Putamen (tissue), 1 donor: ENCODE measurements at places on chromosomes 11 and 22.

DNA sequence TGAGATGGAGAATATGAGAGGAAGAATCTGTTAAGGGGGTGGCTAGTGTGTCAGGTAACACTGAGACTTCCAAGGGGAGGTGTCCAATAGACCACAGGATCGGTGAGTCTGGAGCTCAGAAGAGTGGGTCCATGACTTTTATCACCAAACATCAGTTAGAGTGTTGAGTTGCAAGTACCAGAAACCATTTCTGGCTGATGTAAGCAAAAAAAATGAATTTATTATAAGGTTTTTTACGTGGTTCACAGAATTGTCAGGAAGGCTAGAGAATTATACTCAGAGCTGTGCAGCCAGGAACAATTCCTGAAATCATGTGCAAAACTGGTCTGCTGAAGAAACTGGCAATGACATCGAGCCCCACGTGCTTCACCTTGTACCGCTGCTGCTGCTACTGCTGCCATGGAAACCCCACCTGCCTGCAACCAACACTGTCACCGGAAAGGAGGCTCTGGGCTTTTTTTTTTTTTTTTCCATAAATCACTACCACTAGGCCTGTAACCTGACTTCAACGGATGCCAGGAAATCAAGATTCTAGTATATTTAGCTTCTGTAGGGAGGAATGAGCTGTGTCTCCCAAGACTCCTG is 16.6 kb upstream of the STK33 start:
- peak; percentile 71 for DNase-seq

GRCh38 chr22:37808294-37808657 is 542 bp downstream of the GCAT start:
- no peak for DNase-seq

DNA sequence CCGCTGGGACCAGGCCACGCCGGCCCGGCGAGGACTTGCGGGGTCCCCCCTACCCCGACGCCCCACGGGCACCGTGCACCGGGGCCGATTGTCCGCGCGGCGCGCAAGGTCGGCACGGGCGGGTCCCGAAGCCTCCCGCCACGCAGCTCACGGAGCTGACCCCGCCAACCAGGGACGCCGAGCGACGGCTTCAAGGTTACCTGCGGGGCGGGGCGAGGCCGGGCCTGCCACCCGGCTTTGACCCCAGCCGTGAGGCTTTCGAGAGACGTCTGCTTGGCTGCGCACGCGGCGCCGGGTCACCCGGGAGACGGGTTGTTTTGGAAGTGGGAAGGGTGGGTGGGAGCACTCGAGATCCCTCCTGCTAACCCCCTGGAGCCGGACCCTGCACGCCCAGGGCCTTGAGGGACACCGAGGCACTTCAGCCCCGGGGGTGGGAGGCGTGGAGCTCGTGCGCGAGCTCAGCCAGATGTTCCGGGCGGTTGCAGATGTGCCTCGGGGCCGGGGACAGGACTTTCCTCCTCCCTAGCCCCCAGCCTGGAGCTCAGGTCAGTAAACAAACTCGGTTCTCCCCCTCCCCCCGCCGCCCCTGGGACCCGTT is 3.2 kb upstream of the WNT11 start:
- no peak for DNase-seq

- no peak for DNase-seq
Observed at GRCh38 chr11:102229510-102230123, 87.7 kb upstream of the BIRC3 start.

DNA sequence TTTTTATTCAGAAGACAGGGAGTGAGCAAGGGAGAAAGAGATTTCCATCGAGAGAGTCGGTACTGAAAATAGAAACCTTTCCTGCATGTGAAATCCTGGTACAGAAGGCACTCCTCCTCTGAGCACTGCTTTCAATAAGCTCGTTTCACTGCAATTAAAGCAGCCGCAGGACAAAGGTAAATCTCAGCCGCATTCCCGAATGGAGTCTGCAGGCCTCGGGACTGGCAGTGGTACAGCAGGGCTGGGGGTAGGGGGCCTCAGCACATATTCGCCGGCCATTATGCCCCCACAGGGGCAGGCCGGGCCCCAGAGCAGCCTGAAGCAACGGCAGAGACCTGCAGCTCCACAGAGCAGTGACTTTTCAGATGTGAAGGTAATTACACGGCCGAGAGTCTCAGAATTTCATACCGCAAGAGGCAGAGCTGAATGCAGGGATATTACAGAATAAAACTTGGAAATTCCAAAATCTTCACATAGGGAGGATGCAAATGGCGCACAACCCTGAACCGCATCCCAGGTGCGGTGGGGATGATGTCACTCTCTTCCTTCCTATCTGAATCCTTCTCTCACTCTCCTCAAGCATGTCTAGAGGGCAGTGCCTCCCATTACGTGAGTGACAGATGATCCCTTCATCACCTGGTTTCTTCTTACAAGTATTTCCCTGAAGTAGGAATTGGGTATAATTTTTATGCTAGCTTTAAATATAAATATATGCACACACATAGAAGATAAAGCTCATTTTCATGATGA is 622.1 kb downstream of the OPCML start:
- peak; percentile 18 for DNase-seq

DNA sequence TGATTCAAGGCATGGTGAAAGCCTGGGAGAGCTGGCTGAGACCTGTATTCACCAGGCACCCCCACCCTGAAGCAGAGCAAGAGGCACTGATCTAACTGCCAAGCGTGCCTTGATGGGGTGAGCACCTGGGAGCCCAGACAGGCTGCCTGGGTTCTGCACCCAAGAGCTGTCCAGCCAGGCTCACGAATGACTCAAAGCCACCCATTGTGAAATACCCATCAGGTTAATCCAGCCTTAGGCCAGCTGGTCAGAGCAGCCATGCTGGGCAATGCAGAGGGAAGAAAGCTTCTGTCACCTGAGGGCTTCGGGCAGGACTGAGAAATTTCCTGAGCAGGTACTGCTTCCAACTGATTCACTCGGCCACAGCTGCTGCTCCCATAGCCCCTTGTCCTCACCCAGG is 22.1 kb downstream of the THOC5 start:
- no peak for DNase-seq

- no peak for DNase-seq
Observed at GRCh38 chr11:1072116-1072820, 2.4 kb upstream of the MUC2 start.

DNA sequence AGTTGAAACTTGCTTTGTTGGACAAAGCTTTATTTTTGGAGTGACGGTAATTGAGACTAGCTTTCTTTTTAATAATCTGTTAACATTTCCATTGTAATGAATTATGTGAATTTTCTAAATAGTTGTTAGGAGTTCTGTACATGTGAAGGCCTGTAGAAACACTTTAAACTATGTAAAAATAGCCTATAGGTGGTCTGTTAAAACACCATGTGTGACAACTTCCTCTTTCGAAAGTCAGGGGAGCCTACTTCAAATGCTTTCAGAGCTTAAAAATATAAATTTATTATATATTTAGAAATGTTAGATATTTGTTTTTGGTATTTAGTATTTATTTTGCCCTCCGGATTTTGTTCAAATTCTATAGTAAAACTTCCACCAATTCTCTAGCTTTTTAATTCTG is 28.7 kb downstream of the DDIAS start:
- DNase-seq: no peak

DNA sequence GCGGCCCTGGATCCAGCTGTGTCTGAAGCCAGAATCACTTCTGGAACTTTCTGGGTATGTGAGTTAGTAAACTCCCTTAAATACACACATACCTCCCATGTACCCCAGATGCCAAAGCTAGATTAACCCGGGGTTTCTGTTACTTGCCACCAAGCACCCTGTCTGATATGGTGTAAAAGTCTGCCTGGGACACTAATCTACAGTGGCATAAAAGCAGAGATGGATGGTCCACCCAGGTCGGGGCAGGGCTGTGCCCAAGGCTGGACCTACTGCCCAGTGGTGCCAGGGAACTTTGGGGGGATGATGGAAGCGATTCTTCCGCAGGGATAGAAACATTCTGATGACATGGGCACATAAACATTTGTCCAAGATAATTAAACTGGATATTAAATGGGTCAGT is 12.7 kb downstream of the MRGPRF start:
- no peak for DNase-seq

DNA sequence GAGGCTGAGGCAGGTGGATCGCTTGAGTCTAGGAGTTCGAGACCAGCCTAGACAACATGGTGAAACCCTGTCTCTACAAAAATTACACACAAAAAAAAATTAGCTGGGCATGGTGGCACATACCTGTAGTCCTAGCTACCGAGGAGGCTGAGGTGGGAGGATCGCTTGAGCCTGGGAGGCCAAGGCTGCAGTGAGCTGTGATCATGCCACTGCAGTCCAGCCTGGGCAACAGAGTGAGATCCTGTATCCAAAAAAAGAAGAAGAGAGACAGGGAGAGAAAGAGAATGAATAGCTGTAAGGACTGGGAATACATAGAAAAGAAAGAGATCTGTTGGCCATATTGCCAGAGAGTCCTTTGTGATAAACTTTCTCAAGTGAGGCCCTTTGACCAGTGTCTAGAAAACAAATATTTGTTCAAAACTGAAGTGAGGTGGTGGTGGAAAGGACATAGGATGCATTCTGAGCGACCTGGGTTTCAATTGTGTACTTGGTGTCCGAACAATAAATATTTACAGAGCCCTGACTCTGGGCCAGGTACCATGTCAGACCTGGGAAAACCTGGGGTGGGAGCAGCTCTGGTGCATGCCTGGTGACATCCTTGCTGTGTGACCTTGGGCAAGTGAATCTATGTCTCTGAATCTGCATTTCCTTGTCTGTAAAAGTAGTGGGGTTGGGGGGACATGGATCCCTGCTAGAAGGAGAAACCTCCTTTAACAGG is 89.6 kb upstream of the CRYBB3 start:
- DNase-seq: no peak

DNA sequence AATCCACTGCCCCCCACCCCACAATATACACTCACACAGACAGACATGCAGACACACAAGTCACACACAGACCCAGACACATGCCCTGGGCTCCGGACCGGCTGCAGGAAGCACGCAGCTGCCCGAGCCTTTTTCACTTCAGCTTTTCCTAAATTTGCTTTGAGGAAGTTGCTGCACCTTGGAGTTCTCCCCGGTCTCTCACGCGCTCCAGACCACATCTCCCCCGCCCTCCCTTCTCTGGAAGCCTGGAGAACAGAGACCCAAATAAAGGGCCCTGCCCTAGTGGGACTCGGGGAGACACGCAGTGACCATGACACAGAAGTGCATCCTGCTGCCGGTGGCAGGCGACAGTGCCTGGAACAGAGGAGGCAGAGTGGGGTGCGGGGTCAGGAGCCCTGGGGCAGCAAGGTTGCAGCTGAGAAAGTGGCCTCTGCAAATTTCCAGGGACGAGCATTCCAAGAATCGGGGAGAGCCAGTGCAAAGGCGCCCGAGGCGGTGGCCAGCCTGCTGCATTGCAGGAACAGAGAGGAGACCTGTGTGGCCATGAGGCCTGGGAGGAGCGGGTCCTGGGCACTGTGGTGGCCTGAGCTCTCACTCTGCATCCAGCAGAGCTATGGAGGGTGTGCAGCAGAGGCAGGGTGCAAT is 19.1 kb downstream of the RPL3 start:
- DNase-seq: peak; percentile 57

DNA sequence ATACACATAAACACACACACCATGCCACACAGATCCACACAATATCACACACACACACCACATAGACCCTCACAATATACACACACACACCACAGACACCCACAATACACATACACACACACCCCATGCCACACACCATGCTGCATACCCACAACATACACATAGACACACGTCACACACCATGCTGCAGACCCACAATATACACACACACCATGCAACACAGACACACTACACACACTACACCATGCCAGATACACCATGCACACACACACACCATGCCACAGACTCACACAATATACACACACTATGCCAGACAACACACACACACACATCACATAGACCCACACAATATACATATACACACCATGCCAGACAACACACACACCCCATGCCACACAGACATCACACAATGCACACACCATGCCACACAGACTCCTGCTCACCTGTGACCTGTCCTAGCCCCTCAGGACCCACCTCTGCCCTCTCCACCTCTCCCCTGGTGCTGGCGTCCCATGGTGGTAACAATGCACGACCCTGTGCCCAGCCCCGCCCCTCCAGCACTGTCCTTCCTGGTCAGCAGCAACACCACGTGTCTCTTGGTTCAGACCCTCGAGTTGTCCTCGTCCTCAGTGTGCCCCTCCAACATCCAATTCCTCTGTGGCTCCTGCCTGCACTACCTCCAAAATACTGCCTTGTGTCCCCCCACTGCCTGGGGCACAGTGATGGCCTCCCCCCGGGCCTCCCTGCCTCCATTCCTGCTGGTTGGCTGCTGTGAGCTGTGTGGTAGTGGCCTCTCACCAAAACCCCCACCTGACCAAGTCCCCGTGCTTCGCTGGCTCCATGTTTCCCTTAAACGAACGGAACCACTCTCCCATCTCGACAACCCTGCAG is 23.7 kb upstream of the RFPL3 start:
- no peak for DNase-seq

GRCh38 chr22:36885474-36885873 is 24.7 kb downstream of the NCF4 start:
- DNase-seq: no peak

- peak; percentile 35 for DNase-seq
Observed at GRCh38 chr11:125228993-125229392, 64.4 kb downstream of the PKNOX2 start.

DNA sequence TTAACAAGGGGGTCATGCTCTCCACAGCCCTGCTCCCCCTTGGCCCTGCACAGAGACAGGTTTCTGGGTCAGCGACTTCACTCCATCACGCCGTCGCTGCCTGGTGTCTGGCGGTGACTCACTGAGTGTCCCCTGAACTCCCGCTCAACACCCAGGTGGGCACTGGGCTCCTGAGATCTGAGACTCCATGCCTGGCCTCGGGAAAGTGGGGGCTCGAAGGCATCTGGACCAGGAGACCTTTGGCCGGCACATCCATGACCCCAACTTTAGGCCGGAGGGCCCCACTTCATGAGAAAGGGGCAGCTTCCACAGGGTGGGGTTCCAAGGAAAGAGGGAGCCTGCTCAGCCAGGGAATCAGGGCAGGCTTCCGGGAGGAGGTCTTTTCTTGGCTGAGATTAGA is 79.3 kb upstream of the PRR5 start:
- DNase-seq: no peak

DNA sequence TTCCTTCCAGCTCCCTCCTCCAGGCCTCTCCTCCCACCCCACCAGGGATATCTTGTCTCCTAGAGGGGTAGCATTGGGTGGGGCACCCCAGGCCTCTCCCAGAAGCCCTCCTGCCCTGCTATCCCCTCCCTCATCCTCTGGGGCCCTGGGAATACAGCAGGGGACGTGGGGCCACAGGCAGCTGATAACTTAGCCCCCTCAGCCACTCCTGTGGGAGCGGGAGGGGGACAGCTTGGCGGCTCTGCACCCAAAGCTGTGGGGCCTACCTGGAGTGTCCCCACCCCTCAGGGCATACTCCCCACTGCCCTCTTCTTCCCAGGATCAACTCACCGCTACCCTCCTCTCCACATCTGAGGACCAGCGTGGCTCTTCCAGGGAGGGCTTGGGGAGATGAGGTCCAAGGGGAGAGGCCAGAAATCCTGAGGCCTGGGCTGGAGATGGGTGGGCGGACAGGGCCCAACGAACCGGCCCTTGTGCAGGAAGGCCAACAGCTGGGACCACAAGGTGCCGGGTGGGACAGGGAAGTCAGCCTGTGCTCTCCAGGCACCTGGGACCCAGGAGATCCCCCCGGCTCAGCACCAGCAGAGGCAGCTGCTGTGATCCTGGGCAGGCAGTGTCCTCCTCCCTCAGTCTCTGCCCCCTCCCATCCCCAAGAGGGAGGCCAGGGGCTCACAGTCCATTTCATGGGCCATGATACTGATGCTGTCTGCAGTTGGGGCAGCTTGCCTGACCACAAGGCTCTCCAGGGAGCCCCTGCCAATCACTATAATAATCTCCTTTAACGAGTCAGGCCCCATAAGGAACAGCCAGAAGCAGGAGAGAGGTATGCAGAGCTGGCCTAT is 23.2 kb downstream of the NEAT1 start:
- no peak for DNase-seq

- DNase-seq: no peak
Observed at GRCh38 chr11:74069146-74070046, 60.5 kb upstream of the UCP3 start.
